MG63 (cell line): ENCODE measurements at places on chromosomes 3 and 15. TPM values are rescaled to one million over a fixed set of nuclear protein-coding genes. Genes with fewer than 3 reads are reported as not detected.

Gene KLHL40
- not detected in 2 replicates for total RNA-seq

DNA sequence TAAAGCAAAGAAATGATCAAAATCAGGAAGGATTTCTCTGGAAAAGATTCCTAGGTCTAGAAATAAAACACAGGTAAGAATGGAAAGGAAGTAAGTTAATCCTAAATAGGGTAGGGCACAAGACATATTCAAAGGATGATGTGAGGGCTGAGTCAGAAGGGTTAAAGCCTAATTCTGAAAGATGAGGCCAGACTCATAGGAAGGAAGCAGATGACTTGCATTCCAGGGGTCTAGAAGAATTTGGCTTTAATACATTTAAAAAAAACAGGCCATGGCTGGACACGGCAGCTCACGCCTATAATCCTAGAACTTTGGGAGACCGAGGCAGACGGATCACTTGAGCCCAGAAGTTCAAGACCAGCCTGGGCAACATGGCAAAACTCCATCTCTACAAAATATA lies 3.2 kb downstream of the SSR3 start:
- peak; percentile 11 for DNase-seq

GRCh38 chr3:194766845-194767244 lies 81.2 kb downstream of the FAM43A start:
- DNase-seq: no peak

GRCh38 chr3:112871735-112872134 lies 25.1 kb upstream of the CD200R1L start:
- no peak for DNase-seq

Gene VIPR1
- not detected in 2 replicates for total RNA-seq

GRCh38 chr3:155404486-155404885 lies 111.0 kb upstream of the STRIT1 start:
- no peak for DNase-seq

Gene KLHL6
- not detected in 2 replicates for total RNA-seq

Gene COL7A1
- total RNA-seq: 1.3 and 12.2 TPM in 2 replicates

DNA sequence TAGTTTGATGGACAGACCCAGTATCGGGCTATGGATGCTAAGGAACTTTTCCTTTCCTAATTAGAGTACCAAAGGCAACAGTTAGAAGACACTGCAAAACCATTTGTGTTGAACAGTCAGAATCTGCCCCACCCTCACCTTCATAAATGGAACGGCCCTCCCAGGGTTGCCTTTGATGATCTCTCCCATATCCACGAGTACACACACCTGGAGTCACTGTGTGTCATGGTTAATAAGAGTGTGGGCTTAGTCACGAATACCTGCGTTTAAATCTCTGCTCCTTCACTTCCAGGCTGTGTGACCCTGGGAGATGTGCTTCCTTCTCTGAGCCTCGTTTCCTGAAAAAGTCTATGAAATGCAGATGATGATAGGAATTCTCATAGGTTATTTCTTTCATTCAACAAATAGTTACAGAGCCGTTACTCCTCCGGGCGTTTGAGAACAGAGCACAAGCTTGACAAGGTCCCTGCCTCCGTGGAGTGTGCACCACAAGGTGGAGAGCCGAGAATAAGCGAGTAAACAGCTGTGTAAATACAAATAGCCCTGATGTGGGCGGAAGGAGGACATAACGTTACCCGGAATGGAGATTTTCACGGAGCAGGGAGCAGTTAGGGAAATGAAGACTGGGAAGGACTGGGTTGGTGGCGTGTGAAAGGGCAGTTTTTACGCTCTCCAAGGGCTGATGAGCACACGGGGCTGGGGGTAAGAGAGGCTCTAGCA lies 6.7 kb downstream of the SLC51A start:
- no peak for DNase-seq

DNA sequence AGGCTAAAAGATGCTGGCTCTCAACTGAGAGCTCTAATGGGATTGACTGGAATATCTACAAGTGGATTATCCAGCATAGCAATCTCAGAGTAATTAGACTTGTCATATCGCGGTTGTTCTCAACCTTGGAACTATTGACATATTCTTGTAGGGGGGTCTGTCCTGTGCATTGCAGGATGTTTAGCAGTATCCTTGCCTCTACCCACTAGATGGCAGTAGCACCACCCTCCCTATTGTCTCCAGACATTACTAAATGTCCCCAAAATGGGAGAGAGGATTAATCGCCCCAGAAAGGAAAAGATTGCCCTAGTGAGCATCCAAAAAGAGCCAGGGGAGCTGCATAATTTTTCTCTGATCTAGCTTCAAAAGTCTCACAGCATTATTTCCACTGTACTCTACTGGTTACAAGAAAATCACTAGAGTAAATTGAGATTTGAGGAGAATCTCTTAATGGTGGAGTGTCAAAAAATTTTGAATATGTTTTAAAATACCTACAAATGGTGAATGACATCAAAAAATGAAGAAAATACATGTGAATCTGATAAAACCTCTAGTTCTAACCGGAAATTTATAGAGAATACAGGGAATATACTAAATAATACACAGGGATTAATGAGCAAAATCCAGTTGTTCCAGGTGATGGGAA lies 388.2 kb upstream of the AGTR1 start:
- peak; percentile 24 for DNase-seq

- peak; percentile 27 for DNase-seq
These were observed 170.4 kb downstream of the ZMAT3 start for GRCh38 chr3:178901204-178901603.

Gene TMEM158
- total RNA-seq: 13.5 and 17.0 TPM in 2 replicates

Gene ITGB5
- total RNA-seq: 115 and 121 TPM in 2 replicates

GRCh38 chr3:8303466-8303865 lies 198.2 kb upstream of the LMCD1 start:
- peak; percentile 24 for DNase-seq

DNA sequence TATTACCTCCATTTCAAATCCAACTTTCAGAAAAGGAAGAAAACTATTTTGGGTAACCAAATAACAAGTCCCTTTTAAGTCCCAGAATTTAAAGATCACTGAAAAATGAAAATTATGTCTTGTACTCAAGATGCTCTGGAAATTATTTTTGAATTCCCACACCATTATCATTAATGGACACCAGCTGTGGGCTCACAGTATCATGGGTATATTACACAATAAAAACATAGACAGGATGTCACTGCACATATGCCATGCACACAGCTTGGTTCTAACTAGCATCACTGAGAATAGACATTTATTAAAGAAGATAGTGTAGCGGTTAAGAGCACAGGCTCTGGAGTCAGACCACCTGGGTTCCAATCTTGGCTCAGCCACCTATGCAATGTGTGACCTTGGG lies 130.4 kb downstream of the FRMD5 start:
- DNase-seq: no peak

- no peak for DNase-seq
These were observed 376.2 kb downstream of the FEZF2 start for GRCh38 chr3:61997101-61997500.

Gene SPTSSB
- not detected in 2 replicates for total RNA-seq

Gene SEMA6D
- 1.0 and 14.1 TPM in 2 replicates for total RNA-seq

Gene GOLGA8J
- 0.07 TPM in 1 of 2 replicates, not detected in the other for total RNA-seq

- no peak for DNase-seq
These were observed 22.2 kb upstream of the CMTM8 start for GRCh38 chr3:32216172-32216783.

Gene CPNE4
- total RNA-seq: not detected in 2 replicates

Gene SACM1L
- 7.7 and 50.2 TPM in 2 replicates for total RNA-seq

Gene MRPS22
- total RNA-seq: 147 and 166 TPM in 2 replicates

Gene IREB2
- total RNA-seq: 13.2 and 15.1 TPM in 2 replicates

Gene COL6A6
- total RNA-seq: not detected in 2 replicates

DNA sequence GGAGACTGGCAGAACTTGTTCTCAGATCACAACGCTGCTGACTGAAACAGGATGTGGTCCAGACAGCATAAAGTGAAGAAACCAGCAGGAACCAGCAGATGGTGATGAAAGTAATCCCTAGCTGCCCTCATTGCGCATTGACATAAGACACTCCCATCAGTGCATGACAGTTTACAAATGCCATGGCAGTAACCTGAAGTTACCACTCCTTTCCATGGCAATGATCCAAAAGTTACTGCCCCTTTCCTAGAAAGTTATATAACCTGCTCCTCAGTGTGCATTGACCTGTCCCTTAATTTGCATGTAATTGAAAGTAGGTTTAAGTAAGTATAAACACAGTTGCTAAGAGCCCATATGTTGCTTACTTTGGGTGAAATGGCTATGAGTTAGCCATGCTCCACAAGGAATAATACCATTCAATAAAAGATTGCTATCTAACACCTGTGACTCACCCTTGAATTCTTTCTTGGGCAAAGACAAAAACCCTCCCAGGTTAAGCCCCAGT lies 149.1 kb upstream of the CD96 start:
- DNase-seq: no peak

DNA sequence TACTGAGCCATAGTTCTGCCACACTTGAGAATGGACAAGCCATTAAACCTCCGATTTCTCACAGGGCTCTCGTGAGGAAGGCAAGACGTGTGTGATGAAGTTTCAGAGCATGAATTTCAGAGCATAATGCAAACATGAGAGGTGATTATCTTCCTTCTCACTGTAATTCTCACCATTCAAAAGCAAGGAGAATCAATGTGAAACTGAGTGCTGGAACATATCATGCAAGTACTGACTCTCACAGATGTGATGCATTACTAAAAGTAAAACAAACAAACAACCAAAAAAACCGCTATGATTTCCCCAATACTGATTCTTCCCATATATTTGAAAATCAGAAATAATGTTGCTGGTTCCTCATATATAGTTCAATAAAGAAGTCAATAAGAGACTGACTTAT lies 23.7 kb downstream of the P3H2 start:
- DNase-seq: no peak

DNA sequence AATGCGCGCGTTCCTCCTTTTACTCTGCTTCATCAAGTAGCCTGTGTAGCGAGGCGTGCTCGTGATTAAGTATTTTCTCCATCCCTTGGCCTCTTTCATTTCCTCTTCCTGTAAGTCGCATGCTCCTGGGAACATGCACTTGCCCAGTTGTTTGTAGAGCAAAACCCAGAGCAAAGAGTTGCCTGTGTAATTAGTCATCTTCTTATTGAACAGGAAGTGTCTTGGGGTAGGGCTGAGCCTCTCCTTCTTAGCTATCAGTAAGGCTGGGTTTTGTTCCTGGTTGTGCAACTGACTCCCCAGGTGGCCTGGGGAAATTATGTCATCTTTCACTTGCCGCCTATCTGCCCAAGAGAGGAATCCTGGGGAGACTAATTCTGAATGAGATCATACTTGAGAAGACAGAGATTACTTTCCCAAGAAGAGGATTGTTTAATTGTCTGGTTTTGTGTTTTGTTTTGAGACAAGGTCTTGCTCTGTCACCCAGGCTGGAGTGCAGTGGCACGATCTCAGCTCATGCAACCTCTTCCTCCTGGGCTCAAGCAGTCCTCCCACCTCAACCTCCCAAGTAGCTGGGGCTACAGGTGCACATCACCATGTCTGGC lies 14.9 kb downstream of the LIPH start:
- DNase-seq: peak; percentile 92

Gene GOLGA8T
- not detected in 2 replicates for total RNA-seq

GRCh38 chr3:113212150-113212843 lies 940 bp downstream of the BOC start:
- peak; percentile 47 for DNase-seq

Gene CCK
- total RNA-seq: 0.63 TPM in 1 of 2 replicates, not detected in the other

DNA sequence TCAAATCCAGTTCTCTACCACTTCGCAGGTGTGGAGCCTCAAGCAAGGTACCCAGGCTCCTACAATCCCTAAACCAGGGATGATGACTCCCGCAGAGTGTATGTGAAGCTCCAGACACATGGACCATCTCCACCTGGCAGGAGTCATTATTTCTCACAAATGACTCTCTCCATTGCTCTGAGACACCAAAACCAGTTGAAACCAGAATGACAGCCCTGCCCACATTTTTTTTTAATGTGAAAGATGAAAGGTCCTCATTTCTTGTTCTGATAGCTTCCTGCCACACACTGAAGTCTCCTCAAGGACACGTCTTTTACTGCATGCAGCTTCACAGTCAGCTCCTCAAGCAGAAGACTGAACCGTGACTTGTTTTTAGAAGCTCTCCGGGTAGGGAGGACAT lies 61.4 kb upstream of the ZBTB38 start:
- no peak for DNase-seq

- DNase-seq: peak; percentile 90
These were observed 161.6 kb upstream of the PDZRN3 start for GRCh38 chr3:73786321-73786807.

Gene POLR2H
- 138 and 139 TPM in 2 replicates for total RNA-seq
